ENCODE measurements at places on chromosomes 11 and 22.

GRCh38 chr22:50303848-50304527, 3.5 kb downstream of the PLXNB2 start:
- no peak for DNase-seq

DNA sequence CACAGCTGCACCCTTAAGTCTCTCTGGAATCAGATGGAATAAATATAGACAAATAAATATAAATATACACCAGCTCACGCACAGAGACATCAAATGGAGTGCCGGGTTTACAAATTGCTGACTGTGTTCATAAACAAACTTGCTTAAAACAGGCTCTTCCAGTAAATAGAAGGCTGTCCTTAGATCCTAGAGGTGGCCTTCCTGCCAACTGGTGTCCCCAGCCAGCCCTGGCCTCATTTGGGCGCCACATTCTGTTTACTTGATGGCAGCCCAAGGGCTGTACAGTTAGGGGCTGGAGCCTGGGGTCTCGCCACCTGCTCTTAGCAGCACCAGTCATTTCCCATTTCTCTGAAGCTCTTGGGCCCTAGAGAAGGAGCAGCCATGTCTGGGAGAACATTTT, 20.8 kb downstream of the ARFGAP2 start:
- no peak for DNase-seq

DNA sequence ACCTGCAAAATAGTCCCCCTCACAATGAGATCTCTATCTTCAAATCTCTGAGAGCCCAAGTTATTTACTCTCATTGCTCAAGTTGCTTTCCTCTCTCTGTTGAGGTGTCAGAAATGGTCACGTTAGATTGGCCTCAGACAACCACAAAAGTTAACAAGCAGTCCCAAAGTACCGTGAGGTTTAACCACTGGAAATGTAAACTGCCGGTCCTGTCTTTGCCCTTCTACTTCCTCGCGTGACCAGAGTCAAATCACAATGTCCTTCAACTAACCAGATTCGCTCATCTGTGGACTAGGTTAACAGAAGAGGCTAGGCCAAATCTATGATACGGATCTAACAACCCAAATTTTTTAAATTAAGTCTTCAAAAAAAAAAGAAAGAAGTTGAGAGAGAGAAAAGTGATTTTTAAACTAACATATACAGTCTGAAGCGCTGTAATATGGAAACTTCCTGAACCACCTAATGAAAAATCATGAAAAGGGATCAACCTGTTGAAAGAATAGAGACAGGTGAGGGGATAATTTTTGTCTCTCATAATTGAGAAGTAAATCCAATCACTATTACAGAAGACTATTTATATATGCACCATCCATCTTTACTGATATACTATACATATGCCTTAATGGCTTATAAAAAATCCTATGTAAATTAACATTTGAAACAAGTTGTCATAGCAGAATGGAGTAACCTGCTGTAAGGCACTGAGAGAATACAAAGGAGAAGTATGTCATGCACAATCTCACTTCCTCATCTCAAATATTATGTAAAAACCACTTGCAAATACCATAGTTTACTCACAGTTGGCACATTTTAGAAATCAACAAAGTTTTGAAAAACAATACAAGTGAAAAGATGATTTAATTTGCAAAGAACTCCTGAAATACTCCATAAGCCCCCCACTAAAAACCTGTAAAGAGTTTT, 3.3 kb upstream of the JAML start:
- DNase-seq, result no peak

- DNase-seq, result no peak
Observed at GRCh38 chr11:105399511-105399910, 210.4 kb upstream of the GRIA4 start.

DNA sequence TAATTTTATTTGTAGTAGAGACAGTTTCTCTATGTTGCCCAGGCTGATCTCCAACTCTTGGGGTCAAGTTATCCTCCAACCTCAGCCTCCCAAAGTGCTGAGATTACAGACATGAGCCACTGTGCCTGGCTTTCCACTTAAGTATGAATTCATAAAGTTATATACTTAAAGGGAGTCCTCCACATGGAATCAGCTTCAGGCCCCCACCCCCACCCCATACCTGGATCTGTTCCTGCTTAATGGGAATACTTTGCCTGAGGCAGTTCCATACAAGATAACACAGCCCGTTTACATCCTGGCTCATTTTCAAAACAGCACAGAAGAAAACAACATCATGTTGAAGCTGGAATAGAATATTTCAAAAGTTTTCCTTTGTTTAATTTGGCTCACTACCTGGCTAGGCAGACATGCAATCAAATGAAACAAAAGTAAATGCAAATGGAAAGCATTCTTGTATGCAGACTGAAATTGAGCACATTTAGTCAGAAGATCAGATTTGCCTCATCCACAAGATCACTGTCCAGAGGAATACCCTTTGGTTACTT, 82.4 kb downstream of the FAT3 start:
- no peak for DNase-seq

DNA sequence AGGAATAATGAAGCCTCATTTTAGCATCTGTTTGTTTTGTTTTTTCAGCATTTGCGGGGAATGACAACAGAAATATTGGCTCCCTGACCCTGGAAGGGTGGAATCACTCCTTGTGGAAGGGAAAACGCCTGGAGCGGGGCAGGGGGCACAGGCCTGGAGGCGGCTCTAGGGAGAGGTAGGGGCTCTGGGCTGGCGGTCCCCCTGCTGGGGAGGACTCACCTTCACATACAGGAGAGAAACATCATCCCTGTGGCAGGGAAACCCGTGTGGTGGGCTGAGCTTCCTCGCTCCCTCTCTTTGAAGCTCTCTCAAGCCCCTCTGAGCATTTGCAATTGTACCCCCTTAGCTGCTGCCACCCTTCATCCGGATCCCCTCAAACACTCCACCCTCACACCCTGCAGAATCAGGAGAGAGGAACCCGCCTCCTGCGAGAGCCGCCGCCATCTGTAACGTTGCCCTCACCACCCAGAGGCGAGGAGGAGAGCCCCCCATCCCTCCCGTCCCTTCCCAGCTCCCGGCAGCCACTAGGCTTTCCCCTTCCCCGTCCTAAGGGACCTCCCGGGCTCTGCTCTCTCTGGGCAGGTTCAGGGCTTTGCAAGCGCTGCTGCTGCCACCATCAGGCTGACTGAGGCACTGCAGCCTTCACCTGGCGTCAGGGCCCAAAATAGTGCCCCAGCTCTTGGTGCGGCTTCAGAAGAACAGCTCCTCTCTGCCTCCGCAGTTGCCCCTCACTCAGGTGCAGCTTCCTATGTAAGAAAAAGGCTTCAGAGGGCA, 10.4 kb downstream of the KIRREL3 start:
- peak; percentile 66 for DNase-seq

GRCh38 chr11:69386594-69387408, 92.8 kb downstream of the MYEOV start:
- DNase-seq, result no peak

- no peak for DNase-seq
Observed at GRCh38 chr22:41911001-41911611, 3.8 kb downstream of the SHISA8 start.

- DNase-seq, result peak; percentile 15
Observed at GRCh38 chr11:62242021-62242420, at the start of gene SCGB1D2. SCGB1D2 (plus strand) TSS chr11:62242239; CDS start chr11:62242308, 69 bp downstream.

DNA sequence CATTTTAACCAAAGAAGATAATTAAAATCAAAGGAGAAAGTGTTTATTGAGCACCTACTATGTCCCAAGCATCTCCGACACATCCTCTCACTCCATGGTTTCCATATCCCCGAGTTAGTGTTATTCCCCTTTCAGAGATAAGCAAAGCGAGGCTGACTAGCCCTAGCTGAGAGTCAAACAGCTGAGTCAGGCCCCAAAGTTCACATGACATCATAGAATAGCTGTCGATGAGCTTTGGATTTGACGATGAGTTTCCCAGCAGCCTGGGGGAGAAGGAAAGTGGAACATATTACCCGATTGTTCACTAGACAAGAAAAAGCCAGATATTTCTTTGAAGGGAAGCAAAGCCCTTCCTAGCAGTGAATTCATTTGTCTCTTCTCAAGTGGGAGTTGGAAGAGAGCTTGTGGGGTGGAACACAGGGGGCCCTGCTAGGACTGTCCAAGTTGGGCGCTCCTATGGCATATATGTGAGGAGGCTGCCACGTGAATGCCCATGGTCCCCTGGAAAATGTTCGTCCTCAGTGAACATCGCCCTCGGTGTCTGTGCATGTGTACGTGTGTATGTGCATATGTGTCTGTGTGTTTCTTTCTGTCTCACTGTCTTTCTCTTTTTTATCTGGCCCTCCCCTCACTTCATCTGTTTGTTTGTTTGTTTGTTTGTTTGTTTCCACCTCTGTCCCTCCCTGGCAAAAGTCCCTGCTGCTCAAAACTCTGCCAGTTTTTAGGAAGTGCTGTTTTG, 493 bp upstream of the CYTH4 start:
- no peak for DNase-seq

DNA sequence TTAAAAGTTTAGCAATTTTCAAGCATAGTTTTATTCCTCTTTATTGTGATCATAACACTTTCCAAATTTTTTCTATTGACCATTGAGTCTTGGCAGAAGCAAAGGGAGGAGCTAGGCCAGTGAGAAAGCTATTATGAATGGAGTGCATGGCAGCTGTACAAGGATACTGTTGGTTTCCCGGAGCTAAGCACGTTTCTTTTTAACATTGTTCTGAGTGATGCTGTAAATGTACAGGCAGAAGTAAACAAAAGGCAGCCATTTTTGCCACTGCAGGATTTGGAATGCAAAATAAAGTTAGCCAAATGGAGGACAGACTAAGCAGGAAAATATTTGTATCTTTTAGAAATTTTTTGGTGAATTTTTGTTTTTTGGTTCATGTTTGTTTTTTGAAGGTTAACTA, 16.2 kb downstream of the CBL start:
- no peak for DNase-seq

DNA sequence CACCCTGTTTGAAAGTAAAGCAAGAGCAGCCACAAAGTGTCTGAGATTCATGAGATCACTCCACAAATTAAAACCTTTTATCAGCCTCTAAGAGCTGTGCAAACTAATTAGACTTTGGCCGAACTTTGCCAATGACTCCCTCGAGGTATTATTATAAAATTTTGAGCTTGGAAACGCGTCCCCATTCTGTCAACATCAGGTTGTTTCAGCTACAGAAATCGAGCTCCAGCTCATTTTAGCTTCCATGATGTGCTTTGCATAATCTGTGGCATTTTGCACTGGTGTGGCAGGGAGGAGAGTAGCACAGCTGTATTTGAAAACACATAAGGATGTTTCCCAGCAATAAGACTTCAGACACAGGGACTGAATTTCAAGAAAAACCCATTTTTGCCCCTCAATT, 872.2 kb downstream of the NTM start:
- DNase-seq, result no peak

- no peak for DNase-seq
Observed at GRCh38 chr22:40004836-40005235, 10.1 kb downstream of the FAM83F start.

GRCh38 chr11:33263549-33263948, 6.4 kb downstream of the HIPK3 start:
- DNase-seq, result no peak

DNA sequence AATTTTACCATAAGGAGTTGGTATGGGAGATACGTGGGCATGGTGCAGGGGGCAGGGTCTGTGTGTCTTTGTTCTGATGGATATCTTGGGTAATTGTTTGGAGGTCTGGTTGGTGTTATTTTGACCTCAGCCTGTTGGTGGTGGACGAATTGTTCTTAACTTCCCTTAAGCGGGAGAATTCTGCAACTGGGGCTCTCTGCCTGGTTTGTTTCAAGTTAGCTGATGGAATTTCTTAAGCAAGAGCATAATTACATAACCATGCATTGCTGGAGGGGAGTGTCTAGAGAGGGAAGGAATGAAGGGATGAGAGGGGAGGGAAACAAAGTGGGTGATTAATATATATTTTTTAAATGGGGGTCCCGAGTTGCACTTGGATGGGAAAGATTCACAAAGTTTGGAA, 908.5 kb upstream of the RAG2 start:
- DNase-seq, result no peak

DNA sequence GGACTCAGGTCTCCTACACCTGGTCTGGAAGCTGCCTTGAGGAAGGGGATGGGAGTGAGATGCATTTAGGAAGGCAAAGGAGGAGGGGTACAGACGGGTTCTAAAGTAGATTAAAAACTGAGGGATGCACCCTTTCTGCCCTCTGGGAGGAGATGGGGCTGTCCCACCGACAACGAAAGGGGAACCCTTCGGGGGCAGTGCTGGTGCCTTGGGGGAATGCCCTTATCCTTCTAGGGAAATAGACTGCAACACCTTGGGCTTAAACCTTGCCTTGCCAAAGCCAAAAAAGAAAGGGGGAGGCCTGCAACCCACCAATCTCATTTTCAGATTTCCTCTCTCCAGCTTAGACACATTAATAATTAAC, 89.8 kb downstream of the PLEKHA7 start:
- no peak for DNase-seq

DNA sequence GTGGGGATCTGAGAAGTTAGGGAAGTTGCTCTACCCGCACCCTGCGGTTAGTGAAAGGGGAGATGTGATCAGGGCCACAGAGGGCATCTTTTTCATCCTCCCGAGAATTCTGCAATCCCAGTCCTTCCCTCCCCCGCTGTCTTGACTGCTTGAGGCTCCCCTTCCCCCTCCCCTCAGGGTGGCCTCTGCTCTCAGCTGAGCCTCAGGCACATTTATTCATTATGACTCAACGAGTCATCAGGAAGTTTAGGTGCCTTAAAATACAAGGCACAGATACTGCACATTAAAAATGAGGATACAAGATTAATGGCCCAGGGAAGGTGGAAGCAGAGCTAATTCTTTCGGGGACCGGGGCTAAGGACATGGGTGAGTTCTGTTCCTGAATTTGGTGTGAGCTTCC, 104.0 kb downstream of the CACNA1I start:
- DNase-seq, result no peak

DNA sequence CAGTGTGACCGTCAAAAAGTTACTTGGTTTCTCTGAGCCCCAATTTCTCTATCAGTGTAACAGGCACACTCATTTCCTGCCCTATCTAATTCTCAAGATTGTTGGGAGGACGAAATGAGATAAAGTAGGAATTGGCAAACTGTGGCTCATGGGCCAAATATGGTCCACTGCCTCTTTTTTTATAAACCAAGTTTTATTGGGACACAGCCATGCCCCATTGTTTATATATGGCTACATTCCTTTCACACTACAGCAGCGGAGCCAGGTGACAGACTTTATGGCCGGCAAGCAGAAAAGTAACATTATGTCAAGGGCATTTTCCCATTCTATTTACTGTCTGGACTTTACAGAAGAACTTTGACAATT, 116.7 kb upstream of the TIMP3 start:
- no peak for DNase-seq

DNA sequence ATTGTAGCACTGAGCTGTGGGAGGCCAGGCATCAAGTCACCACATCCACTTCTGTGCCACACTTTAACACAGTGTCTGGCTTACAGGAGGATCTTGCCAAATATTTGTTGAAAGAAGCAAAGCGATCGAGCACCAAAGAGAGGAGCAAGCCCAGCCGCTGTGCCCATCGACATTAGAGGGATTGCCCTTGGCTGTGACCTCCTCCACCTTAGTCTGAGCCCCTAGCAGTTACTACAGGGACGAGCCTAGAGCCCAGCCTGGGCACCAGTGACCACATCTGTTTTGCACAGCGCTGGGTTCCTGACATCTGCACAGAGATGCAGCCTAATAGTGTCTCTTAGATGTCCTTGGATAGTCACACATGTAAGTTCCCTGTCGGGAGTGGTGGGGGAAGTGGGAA, 17.7 kb downstream of the GRIK4 start:
- no peak for DNase-seq

GRCh38 chr11:5364214-5364613, 12.9 kb downstream of the OR51B6 start:
- DNase-seq, result no peak

- DNase-seq, result no peak
Observed at GRCh38 chr11:56846631-56847576, 98.4 kb upstream of the OR9G4 start.

Data from NT2/D1 (cell line).